ACHN (cell line): ENCODE measurements at places on chromosomes 12 and 14.

- DNase-seq: no peak
Observed at GRCh38 chr12:94222351-94223084, 74.1 kb downstream of the PLXNC1 start.

DNA sequence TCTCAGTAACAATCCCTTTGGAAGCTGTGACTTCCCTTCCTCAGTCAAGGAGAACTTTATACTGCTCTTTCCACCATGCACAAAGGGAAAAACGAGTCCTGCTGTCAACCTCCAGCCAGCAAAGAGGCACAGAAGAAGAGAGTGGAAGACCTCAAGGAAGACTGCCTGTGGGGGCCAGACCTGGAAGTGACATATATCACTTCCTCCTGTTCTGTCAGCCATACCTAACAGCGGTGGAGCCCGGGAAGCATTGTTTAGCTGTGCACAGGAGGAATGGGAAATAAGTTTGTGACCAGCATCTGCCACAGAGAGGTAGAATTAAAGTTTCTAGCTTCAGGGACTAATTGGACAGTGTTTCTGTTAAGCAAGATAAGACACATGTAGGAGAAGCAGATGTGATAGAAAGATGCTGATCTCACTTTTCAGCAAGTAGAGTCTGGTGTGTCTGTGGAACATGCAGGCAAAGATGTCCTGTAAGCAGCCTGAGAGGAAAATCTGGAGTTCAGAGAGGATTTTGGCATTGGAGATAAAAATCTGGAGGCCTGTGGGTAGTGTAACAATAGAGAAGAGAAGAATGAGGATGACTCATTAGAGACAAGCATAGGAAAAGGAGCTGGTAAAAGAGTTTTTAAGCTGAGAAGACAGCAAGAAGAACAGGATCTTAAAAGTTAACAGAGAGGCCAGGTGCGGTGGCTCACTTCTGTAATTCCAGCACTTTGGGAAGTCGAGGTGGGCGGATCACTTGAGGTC lies 141.6 kb upstream of the CPSF6 start:
- DNase-seq: no peak

- no peak for DNase-seq
Observed at GRCh38 chr12:55631733-55632132, 5.0 kb upstream of the OR10P1 start.

- DNase-seq: no peak
Observed at GRCh38 chr12:113050795-113051194, 5.7 kb upstream of the DTX1 start.

GRCh38 chr12:123319826-123320225 lies 44.8 kb downstream of the SBNO1 start:
- DNase-seq: no peak

DNA sequence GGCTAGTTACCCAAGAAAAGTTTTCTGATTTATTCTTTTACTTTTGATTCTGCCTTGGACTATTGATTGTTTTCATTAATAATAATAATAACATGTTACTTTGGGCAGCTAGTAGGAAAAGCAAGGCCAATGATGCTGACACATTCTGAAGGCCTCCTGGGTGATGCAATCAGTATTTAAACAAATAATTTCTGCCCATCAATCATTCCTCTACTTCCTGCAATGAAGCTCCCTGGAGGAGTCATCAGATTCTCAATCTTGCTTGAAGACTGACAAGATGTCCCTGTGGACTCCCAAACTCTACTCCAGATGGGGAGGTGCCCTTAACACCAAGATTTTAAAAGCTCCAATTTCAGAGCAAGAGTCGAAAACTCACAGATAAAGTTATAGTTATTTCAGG lies at the start of gene SPX:
TSS of gene SPX (plus strand) at position 244 of the 400 bp plus-strand sequence. CDS start 177 bp downstream, outside the sequence.
- peak; percentile 44 for DNase-seq

GRCh38 chr12:128852885-128853599 lies at the start of gene GLT1D1:
Gene GLT1D1, plus strand, starts transcription at chr12:128853478. Its CDS starts 104 bp downstream, at chr12:128853582.
- DNase-seq: no peak

GRCh38 chr14:93592786-93593185 lies 162.0 kb downstream of the UNC79 start:
- DNase-seq: no peak

GRCh38 chr12:71371122-71371521 lies 68.5 kb upstream of the LGR5 start:
- DNase-seq: peak; percentile 37

DNA sequence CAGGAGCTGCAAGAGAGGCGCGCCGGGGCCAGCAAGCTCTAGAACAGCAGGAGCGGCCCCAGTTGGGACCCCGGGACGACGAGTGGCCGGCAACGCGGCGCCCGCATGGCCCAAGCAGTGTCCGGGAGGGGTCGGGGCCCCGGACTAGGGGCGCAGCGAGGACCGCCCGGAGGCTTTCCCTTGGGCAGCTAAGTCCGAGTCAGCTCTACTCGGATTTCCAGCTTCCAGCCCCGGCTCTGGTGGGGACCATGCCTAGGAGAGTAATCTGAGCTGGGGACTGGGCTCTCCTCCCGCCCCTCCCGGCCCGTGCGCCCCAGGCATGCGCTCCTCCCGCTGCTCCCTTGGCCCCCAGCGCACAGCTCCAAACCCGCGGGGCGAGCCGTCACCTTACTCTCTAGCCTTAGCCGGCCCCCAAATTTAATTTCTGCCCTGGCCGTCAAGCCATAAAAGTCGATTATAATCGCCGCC lies 41.6 kb upstream of the CAPRIN2 start:
- peak; percentile 47 for DNase-seq

- no peak for DNase-seq
Observed at GRCh38 chr14:95577870-95578269, 43.0 kb downstream of the GLRX5 start.

- no peak for DNase-seq
Observed at GRCh38 chr14:36649872-36650650, 11.6 kb upstream of the PAX9 start.

- peak; percentile 87 for DNase-seq
Observed at GRCh38 chr12:8697476-8698131, at the start of gene RIMKLB. Gene RIMKLB, plus strand, starts transcription at chr12:8697991. Its CDS starts 15,876 bp downstream, at chr12:8713867.

GRCh38 chr14:86897224-86897623 lies 1095.8 kb downstream of the GALC start:
- no peak for DNase-seq

- DNase-seq: no peak
Observed at GRCh38 chr14:68542346-68542745, 250.5 kb downstream of the ZFP36L1 start.

DNA sequence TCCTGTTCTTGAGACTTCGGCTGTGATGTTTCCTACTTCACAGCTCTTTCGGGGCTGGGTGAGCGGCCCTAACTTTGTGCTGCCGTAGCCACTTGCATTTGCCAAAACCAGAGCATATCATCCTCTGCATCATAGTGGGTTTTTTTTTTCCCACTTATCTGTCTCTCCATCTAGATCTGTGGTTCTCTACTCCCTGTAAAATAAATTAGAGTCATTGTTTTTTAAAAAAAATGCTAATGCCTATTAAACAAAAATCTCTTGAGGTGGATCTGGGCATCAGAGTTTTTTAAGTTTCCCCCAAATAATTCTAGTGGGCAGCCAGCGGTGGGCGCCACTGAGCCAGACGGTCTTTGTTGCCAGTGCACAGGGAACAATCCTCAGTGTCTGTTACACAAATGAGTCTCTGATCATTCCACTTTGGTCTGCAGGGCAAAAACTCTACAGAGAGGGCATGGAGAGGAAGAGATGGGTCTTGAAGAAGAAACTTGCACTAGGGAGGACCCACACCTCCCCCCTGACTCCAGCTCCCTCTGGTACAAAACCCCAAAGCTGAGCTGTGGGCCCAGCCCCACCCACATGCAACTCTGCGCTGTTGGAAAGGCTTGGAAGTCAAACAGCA lies 62.4 kb upstream of the BCL2L14 start:
- no peak for DNase-seq

DNA sequence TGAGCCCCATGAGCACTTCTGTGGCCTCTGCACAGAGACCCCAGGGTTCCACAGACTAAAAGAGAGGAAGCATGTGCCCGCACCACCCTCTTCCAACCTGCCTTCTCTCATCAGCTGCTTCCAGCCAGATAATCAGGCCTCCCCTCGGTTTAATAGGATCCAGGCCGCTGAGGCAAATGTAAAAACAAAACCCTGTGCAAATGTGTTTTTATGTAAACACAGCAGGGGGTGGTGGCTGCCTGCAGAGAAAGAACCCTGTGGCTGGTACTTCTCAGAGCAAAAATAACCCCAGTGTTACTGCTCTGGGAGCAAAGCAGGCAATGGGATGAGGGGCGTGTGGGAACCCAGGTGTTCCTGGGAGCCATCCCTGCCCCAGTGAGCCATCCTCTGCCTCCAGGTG lies 46.2 kb downstream of the WSCD2 start:
- no peak for DNase-seq

GRCh38 chr12:185576-185955 lies 28.4 kb downstream of the SLC6A12 start:
- DNase-seq: no peak

DNA sequence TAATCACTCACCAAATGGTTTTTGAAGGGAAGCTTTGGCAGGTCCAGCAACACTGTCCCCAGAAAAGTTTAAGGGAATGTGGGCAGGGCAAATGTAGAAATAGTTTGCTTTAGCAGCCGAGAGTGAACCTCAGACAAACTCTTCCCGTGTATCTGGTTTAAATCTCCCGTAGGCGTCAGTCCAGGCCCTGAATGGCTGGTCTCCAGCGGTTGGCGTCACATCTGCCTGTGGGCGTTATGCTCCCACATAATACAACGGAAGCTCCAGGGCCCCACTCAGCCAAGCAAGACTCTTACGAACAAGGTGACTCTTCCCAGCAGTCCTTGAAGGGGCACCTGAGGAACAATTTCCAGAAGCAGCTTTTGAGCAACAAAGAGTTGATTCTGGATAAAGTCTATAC lies 942 bp downstream of the ZC2HC1C start:
- DNase-seq: no peak

DNA sequence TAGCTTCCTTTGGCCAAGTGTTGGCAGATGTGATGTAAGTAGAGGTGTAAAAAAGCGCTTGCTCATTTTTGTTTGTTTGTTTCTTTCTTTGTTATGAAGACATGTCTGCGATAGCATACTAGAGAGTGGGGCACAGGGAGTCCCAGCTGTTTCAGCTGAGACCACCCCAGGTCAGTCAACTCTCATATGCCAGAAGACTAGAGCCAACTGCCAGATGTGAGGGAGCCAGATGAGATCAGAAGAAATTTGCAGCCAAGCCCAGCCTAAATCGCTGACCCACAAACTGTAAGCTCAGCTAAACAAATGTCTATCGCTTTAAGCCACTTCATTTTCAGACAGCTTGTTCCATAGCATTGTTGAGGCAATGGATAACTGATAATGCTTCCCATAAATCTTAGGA lies 397.1 kb downstream of the APAF1 start:
- DNase-seq: no peak

DNA sequence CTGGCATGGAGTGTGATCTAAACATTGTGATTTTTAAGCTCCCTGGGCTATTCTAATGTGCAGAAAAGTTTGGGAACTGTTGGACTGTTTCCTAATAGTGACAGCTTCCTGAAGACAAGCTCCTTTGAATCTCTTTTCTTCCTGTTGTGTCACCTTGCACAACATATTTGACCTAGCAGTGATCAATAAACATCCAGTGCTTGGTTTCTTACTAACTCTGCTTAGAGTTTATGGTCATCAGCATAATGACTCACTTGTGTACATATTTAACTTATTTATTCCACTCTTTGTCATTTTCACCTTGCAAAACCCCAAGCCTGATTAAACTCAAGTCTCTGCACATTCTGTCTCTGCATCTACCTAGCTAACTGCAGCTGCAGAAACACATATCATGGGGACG lies 27.3 kb upstream of the TBC1D30 start:
- no peak for DNase-seq
